ENCODE measurements at places on chromosomes 13 and 19. TPM values are rescaled to one million over a fixed set of nuclear protein-coding genes. Genes with fewer than 3 reads are reported as not detected.

DNA sequence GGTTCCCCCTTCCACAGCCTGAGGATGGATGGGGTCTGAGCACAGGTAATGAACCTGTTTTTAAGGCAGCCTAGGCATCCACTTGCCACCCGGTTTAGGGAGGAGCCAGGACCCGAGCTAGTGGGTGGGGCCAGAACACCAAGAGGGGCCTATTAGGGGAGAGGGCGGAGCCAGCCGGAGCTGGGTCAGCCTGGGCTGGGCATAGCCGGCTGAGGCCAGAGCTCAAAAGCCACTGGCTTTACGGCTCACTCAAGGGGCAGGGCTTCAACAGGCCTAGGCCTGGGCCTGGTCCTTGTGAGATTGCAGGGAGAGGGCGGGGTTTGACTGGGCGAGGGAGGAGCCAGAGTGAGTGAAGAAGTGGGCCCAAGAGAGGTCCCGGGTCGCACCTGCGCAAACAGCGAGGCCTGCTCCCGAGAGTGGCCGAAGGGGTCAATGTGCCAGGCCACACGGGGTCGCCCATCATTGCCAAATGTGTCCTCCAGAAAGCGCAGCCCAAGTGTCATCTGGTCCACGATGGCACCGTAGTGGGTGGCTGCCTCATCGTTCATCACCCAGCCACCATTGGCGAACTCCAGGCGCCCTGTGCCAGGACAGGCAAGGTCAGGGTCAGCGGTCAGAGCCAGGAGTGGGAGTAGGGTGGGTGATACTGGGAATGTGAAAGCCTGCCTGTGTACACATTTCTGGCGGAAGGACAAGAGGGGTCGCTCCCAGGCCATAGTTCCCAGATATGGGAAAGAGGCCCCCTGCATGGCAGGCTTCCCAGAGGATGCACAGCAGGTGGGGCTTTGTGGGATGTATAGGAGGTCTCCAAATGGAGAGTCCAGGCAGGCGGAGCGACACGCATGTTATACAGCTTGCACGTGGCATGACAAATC lies 1.9 kb downstream of the MAN2B1 start:
- DNase-seq, result no peak

CDX2 gene
- total RNA-seq, result not detected

KPTN gene
- total RNA-seq, result 6.3 TPM

C19orf18 gene
- 0.80 TPM for total RNA-seq

- no peak for DNase-seq
These were observed 366.4 kb downstream of the KLF12 start for GRCh38 chr13:73767747-73768315.

GNG7 gene
- total RNA-seq, result 1.6 TPM

Measured in breast epithelium (tissue), 4 donors.